ENCODE measurements at places on chromosomes 7 and 10.

GRCh38 chr10:130040817-130041330 lies 69.8 kb downstream of the C10orf143 start:
- peak; percentile 48 for DNase-seq

DNA sequence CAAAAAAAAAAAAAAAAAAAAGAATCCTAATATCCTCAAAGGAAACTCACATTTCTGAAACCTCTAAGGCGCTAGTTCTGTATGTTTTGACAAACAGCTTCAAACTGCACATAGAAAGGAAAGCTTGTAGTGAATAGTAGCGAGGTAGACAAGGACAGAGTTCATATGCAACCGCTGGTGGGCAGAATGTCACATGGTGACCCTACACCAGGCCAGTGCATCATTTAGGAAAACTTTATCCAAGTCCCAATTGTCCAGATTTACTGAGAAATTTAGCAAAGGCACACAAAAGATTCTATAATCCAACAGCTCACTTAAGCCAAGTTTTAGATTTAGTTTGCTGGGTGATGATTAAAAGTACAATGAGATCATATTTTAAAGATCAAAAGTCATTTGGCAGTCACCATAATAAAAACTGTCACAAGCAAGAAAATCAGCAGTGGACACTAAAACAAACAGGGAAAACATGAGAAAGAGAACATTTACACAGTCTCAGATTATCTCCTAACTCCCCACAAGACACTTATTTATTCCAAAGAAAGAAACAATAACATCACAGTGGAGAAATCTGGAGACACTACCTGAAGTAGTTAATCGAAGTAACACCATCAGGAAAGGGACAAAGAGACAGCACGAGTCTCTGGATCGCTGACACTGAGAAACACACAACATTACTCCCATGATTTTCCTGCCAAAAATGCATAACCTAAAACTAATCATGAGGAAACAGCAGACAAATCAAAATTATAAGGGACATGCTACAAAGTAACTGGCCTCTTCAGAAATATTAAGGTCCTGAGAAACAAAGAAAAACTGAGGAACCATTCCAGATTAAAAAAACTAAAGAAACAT lies 20.2 kb downstream of the FAM204A start:
- no peak for DNase-seq

- DNase-seq: no peak
These were observed 46.4 kb upstream of the LEP start for GRCh38 chr7:128194533-128195282.

DNA sequence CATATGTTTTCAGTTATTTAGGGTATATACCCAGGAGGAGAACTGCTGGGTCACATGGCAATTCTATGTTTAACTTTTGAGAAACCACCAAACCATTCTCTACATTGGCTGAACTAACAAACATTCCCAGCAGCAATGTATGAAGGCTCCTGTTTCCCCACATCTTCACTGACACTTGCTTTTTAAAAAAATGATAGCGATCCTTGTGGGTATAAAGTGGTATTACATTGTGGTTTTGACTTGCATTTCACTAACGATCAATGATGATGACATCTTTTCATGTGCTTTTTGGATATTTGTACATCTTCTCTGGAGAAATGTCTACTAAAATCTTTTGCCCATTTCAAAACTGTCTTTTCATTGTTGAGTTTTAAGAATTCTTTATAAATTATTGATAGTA lies 51.2 kb upstream of the ANAPC16 start:
- no peak for DNase-seq

GRCh38 chr7:124032369-124033094 lies at the start of gene TMEM229A:
Gene TMEM229A, minus strand, starts transcription at chr7:124033067. Its CDS starts 64 bp downstream, at chr7:124033003.
- peak; percentile 88 for DNase-seq
